ENCODE measurements at places on chromosomes 11 and 22.

GRCh38 chr11:82978422-82979099 is 77.0 kb downstream of the DDIAS start:
- H3K27ac ChIP-seq: no peak overlapping the region
- H3K4me1 ChIP-seq: no peaks in the 10 kb centered on the region
- no peak overlapping the region for H3K4me3 ChIP-seq

DNA sequence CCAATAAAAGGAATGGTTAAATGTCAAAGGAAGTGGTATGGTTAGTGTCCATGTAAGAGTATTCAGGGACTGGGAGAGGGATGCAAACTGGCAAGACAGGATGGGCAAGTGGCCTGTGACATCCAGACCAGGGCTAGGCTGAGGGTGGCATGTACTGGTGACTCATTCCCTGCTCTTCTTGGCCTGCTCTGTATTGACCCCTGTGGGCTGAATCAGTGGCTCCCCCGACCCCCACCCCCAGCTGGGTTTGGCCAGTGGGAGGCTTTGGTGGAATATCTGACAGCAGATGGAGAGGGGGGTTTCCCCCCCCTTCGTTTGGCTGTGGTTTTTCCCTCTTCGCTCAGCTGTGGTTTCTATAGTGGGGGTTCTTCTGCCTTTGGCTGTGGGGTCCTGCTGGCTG is 87.7 kb downstream of the CSNK2A3 start:
- H3K27ac ChIP-seq: no peak overlapping the region
- H3K36me3 ChIP-seq: no peaks in the 10 kb centered on the region
- no peak overlapping the region for H3K4me3 ChIP-seq
- H3K4me1 ChIP-seq: no peaks in the 10 kb centered on the region

- DNase-seq: no peak
- no peaks in the 10 kb centered on the region for H3K4me1 ChIP-seq
- H3K27ac ChIP-seq: no peak overlapping the region
- no peak overlapping the region for H3K4me3 ChIP-seq
- no peaks in the 10 kb centered on the region for H3K27me3 ChIP-seq
Observed at GRCh38 chr11:47797633-47798032, 30.5 kb upstream of the FNBP4 start.

- no peak for DNase-seq
- peaks cover 10% of the 10 kb centered on the region for H3K36me3 ChIP-seq
- no peaks in the 10 kb centered on the region for H3K27me3 ChIP-seq
- H3K4me3 ChIP-seq: no peak overlapping the region
- no peak overlapping the region for H3K27ac ChIP-seq
Observed at GRCh38 chr22:27842669-27843431, 41.3 kb upstream of the MN1 start.

GRCh38 chr11:39174196-39174595 is 2285.3 kb downstream of the LRRC4C start:
- H3K4me1 ChIP-seq: no peaks in the 10 kb centered on the region
- no peak for DNase-seq
- H3K4me3 ChIP-seq: no peak overlapping the region
- no peaks in the 10 kb centered on the region for H3K27me3 ChIP-seq
- no peak overlapping the region for H3K27ac ChIP-seq

GRCh38 chr11:7892059-7892699 is 38.9 kb downstream of the OR10A6 start:
- DNase-seq: no peak
- no peak overlapping the region for H3K4me3 ChIP-seq
- H3K27ac ChIP-seq: no peak overlapping the region
- H3K4me1 ChIP-seq: no peaks in the 10 kb centered on the region
- H3K27me3 ChIP-seq: no peaks in the 10 kb centered on the region

DNA sequence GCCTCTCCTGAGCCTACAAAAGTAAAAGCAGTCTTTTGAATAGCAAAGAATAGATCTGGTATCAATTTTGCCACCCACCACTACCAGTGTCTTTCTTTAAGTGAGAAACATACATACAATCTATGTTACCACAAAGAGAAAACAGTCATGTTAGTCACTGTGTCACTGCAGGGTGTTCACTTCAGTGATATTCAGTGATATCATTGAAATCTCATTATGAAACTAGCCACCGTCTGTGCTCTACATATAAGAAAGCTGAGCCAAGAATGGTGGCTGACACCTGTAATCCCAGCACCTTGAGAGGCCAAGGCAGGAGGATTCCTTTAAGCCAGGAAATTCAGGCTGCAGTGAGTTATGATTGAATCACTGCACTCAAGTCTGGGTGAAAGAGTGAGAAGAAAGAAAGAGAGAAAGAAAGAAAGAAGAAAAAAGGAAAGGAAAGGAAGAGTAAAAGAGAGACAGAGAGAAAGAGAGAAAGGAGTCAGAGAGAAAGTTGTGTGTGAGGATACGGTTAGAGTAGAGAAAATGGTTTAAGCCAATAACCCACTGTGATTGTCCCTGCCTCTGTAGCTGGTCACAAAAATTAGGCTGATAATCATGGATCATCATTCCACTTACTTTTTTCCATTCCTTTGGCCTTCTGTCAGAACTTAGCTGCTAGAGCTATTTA is 847.1 kb downstream of the FAM181B start:
- DNase-seq: no peak
- H3K4me3 ChIP-seq: no peak overlapping the region
- no peaks in the 10 kb centered on the region for H3K4me1 ChIP-seq

GRCh38 chr11:102546427-102546826 is 15.9 kb upstream of the MMP7 start:
- H3K36me3 ChIP-seq: no peaks in the 10 kb centered on the region
- no peak overlapping the region for H3K27ac ChIP-seq
- no peak overlapping the region for H3K4me3 ChIP-seq
- H3K27me3 ChIP-seq: no peaks in the 10 kb centered on the region
- DNase-seq: no peak

DNA sequence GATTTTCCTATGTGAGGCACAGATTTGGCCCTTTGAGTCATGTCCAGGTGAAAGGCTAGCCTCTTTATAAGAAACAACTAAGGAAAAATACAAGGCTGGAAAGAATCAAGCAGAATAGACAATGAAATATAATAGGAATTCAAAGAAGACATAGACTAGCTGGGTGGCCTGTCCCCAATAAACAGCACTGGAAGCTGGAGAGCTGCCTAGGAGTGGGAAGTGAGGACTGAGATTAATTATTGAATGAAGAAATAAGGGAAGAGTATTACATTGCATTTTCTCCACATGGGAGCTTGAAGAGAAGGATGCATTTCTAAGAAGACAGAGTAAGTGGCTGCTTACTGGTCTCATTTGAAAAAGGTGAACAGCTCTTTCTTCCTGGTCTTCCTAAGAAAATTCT is 100.0 kb downstream of the CCDC34 start:
- DNase-seq: no peak
- H3K27me3 ChIP-seq: no peaks in the 10 kb centered on the region
- no peak overlapping the region for H3K27ac ChIP-seq
- no peaks in the 10 kb centered on the region for H3K36me3 ChIP-seq
- H3K4me3 ChIP-seq: no peak overlapping the region

- H3K27me3 ChIP-seq: no peaks in the 10 kb centered on the region
- H3K4me1 ChIP-seq: no peaks in the 10 kb centered on the region
- H3K36me3 ChIP-seq: no peaks in the 10 kb centered on the region
- H3K27ac ChIP-seq: no peak overlapping the region
Observed at GRCh38 chr11:130457623-130458409, 9.4 kb downstream of the ADAMTS15 start.

GRCh38 chr11:103167166-103167565 is 57.9 kb downstream of the DYNC2H1 start:
- no peaks in the 10 kb centered on the region for H3K4me1 ChIP-seq
- DNase-seq: no peak
- H3K4me3 ChIP-seq: no peak overlapping the region
- no peaks in the 10 kb centered on the region for H3K36me3 ChIP-seq
- H3K27me3 ChIP-seq: no peaks in the 10 kb centered on the region

DNA sequence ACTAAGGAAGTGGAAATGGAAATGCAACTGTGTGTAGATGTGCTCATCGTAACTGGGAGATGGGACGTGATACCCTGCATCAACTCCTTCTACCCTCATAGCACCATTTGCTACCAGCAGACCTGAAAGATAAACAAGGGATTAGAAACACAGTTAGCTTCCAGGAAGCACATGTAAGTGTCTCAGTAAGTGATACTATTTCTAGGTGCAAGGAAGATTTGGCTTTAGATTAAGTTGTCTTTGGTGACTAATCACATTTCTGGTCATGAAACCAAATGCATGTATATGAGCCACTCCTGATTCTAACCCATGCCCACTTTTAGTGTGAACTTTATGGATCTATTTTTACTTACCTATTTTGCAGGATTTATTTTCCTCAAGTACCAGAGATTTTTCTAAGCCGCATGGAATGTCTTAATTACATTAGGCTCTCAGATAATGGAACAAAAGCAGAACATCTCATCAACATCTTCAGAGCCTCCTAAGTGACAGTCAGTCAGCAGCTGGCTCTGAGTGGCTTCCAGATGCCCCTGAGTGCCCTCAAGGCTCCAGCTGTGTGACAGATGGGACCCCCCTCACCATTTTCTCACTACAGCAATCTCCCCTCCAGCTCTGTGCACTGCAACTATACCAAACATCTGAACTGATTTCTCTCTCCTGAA is 21.2 kb downstream of the SLC5A12 start:
- no peak overlapping the region for H3K4me3 ChIP-seq
- no peaks in the 10 kb centered on the region for H3K27me3 ChIP-seq
- H3K36me3 ChIP-seq: no peaks in the 10 kb centered on the region
- DNase-seq: no peak

GRCh38 chr11:73218106-73218829 is at the start of gene P2RY2:
Gene P2RY2, plus strand, starts transcription at chr11:73218281. Its CDS starts 15,879 bp downstream, at chr11:73234160.
- no peak within 1 kb of the TSS for H3K27ac ChIP-seq
- H3K4me1 ChIP-seq: no peaks in the 10 kb centered on the region
- no peaks in the 10 kb centered on the region for H3K36me3 ChIP-seq
- no peak for DNase-seq
- H3K27me3 ChIP-seq: peaks cover 9% of the 10 kb centered on the region

GRCh38 chr11:46252373-46252914 is 25.0 kb upstream of the CREB3L1 start:
- no peak overlapping the region for H3K4me3 ChIP-seq
- H3K27me3 ChIP-seq: no peaks in the 10 kb centered on the region
- H3K36me3 ChIP-seq: no peaks in the 10 kb centered on the region
- H3K27ac ChIP-seq: no peak overlapping the region

DNA sequence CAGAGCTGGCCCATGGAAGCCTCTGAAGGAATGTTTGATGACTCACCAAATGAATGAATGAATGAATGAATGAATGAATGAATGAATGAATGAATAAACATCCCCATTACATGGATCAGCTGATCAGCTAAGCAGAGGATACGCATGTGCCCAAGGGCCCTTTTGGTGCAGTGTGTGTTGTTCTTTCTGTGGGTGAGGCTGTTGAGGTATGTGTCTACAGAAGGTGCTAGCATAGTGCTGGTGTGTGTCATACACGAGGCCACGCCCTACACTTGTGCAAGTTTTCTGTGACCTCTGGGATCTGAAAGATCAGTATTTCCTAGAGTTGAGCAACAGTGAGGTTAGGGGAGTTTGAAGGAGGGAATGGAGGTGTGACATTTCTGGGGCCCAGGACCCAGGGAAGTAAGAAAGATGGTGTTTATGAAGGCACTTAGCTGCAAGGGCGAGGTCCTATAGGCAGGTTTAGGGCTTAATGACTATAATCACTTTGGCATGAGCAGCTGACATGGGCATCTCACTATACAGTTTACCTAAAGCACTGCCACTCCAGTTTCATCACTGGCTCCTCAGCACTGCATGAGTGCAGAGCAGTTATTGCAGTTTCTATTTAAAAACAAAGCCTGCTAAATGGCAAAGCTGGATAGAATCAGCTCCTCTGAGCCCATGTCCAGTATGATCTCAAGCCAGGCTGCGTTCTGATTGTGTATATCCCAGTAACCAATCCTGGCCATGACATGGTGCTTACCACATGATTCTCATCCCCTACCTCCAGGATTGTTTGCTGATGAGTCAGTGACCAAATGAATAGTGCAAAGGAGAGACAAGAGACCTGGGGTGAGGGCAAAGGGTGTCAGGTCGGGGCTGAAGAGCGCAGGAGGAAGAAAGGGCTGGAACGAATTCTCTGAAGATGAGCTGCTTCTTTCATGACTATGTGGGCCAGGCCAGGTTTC is 36.4 kb upstream of the E2F8 start:
- no peaks in the 10 kb centered on the region for H3K27me3 ChIP-seq
- H3K27ac ChIP-seq: no peak overlapping the region
- no peaks in the 10 kb centered on the region for H3K4me1 ChIP-seq
- no peaks in the 10 kb centered on the region for H3K36me3 ChIP-seq

DNA sequence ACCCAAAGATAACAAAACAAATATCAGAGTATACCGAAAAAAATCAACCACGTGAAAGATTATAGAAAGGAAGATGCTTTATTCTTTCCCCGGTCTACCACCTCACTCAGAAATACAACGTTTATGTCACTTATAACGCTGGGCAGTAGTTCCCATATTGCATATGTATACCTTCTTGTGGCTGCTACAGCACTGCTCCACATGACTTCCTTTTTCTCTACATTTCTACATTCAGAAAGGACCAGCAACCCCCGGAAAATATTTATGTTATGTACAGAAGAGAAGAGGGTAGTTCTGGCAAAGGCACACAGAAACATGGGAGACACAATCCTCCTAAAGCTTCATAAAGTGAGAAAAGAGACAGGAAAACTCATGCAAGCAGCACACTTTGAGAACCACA is 56.8 kb downstream of the MTMR2 start:
- H3K27me3 ChIP-seq: no peaks in the 10 kb centered on the region
- H3K27ac ChIP-seq: no peak overlapping the region
- no peaks in the 10 kb centered on the region for H3K4me1 ChIP-seq
- no peak for DNase-seq
- no peaks in the 10 kb centered on the region for H3K36me3 ChIP-seq

- no peak overlapping the region for H3K27ac ChIP-seq
- no peaks in the 10 kb centered on the region for H3K4me1 ChIP-seq
- no peaks in the 10 kb centered on the region for H3K27me3 ChIP-seq
- no peaks in the 10 kb centered on the region for H3K36me3 ChIP-seq
- H3K4me3 ChIP-seq: no peak overlapping the region
- DNase-seq: no peak
Observed at GRCh38 chr11:11400635-11401232, 47.7 kb upstream of the CSNK2A3 start.

GRCh38 chr11:2205981-2206690 is 34.5 kb upstream of the TH start:
- no peaks in the 10 kb centered on the region for H3K4me1 ChIP-seq
- H3K27me3 ChIP-seq: no peaks in the 10 kb centered on the region
- no peaks in the 10 kb centered on the region for H3K36me3 ChIP-seq
- no peak overlapping the region for H3K4me3 ChIP-seq
- no peak overlapping the region for H3K27ac ChIP-seq

DNA sequence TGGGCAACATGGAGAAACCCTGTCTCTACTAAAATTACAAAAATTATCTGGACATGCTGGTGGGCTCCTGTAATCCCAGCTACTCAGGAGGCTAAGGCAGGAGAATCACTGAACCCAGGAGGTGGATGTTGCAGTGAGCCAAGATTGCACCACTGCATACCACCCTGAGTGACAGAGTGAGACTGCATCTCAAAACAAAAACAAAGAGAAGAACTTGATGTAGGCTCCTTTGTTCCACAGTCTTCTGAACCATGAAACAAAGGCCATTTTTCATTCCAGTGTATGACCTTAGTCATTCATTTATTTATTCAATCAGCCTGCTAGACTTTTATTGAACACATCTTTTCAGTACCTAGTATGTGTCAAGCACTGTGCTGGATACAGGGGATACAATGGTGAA is 369.6 kb downstream of the FAT3 start:
- no peak for DNase-seq
- H3K4me3 ChIP-seq: no peak overlapping the region
- no peaks in the 10 kb centered on the region for H3K4me1 ChIP-seq
- no peak overlapping the region for H3K27ac ChIP-seq
- H3K36me3 ChIP-seq: no peaks in the 10 kb centered on the region

GRCh38 chr11:73288192-73288872 is 16.2 kb downstream of the P2RY6 start:
- H3K4me3 ChIP-seq: no peak overlapping the region
- no peaks in the 10 kb centered on the region for H3K36me3 ChIP-seq
- peaks cover 6% of the 10 kb centered on the region for H3K4me1 ChIP-seq
- no peak for DNase-seq

All from effector memory CD4-positive, alpha-beta T cell (primary cell).